Cortex of kidney (tissue), 1 donor: ENCODE measurements at places on chromosomes 11 and 22.

DNA sequence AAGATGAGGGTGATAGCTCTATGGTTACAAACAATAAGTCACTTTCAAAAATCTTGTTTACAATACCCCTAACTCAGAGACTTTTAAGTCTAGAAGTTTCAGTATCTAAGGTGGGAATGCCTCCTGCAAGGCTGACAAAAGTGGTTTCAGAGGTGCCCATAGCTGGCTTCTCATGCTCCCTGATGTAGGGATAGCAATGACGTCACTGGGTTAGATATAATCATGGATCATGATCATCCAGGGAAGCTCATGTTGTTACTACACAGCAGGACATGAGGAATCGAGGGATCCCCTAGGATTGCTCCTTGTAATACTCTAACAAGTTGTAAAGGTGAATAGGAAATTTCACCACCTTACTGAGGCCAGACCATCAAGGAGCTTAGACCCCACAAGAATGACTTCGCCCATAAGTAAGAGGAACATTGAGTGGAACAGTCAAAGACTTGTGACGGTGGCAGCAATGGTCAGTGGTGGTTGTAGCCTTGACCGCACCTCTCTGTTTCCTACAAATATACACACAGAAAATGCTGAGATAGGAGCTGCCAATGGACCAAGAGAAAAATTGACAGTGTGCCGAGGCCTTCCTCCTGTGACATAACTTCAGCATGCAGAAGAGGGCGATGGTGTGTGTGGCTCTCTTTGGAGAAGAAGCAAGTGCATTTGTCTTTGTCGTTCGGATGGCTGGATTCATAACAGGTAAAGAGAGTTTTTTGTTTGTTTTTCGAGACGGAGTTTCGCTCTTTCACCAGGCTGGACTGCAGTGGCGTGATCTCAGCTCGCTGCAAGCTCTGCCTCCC is 15.6 kb downstream of the APOL4 start:
- no peak for DNase-seq

DNA sequence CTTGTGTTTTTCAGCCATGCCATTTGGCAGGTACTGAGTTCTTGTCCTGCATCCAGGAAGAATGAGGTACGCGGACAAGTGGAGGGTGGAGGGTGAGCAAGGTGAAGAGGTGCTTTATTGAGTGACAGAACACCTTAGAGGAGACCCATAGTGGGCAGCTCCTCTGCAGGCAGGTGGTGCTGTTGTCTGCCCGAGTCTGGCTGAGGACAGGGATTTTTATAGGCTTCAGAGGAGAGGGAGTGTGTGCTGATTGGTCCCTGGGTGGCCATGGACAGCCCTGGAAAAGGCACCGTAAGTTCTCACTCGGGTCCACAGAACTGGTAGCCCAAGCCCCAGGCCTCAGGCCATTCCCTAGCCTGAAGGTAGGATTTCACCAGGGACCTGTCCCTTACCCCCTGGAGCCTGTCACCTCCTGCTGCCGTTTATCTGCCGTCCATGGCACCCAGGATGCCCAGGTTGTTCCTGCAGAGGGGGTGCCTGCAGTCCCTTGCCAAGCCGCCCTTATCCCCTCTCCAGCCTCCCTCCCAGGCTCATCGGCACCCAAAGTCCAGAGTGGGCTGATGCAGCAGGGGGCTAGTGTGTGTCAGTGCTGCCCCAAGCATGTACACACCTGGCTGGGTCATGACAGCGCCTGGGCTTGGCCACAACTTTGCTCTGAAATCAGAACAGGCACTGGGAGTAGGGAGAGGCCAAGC is 213.6 kb downstream of the LRRC4C start:
- no peak for DNase-seq

- DNase-seq = no peak
These were observed 664 bp downstream of the DDB2 start for GRCh38 chr11:47215366-47215910.

DNA sequence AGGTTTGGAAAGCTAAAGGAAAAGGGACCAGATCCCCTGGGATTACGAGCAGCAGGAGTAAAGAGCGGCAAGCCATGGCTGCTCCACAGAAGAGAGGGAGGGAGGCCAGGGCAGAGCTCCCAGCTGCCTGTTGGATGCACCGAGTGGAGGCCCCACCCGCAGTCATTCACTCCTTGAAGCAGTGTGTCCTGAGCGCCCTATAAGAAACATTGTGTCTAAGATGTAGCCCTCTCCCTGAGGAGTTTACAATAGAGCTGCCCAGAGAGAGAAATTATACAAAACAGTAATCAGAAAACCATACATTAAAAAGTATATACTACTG is 54.7 kb upstream of the CSNK2A3 start:
- DNase-seq = no peak

DNA sequence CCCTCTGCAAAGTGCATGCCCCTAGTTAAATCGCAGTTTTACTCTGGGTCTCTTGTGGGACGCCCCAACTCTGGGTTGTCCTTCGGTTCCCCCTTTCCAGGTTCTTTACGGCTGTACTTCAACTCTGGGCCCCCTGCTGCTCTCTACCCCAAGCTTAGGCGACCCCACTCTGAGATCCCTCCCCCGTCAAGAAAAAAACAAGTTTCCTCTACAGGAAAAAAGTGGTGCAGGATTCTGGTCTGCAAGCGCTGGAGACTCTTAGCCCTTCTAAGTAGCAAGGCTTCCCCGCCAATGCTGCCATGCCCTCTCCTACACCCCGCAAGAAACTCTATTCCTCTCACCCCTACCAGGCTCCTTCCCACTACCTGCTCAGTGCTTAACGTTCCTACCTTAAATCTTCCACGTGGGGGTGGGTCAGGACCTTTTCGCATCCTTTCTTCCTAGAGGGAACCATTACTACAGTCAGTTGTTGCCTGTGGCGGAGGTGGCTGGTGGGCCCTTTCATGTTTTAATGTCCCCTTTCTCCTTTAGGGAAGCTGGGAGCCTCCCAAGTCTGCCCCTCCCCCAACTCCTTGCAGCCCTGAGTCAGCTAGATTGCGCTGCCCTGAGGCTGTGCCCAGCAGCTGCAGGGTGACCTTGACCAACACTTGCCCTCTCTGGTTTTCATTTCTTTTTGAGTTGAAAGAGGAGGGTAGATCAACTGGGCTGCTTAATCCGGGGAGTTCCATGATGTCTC is 1.4 kb downstream of the NEFH start:
- DNase-seq = no peak

GRCh38 chr11:8707541-8708191 is 25.1 kb downstream of the RPL27A start:
- no peak for DNase-seq

DNA sequence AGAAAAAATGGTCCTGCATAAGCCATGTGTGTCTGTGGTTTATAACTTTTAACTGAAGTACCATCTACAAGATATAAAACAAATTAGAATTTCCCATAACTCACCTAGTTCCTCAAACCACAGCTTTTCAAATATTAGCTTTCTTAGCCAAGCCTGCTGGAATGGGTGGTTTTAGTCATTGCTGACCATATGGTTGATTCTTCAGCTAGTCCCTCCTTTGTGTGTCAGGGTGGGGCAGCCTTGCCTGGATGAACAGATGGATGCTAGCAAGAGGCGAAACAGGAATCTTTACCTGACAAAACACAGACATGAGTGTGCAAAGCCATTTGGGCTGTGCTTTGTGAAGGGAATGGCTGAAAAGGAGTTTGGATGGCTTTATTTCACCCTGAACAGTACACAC is 6.9 kb upstream of the B3GNT6 start:
- DNase-seq = no peak
